Activated CD4-positive, alpha-beta T cell treated with anti-CD3 and anti-CD28 coated beads, Interleukin-2, amount 50 U/mL, for 48 hours (primary cell): ENCODE measurements at places on chromosomes 1 and 21.

- no peak for DNase-seq
Measured at GRCh38 chr1:39671433-39671792, 494 bp downstream of the NT5C1A start.

DNA sequence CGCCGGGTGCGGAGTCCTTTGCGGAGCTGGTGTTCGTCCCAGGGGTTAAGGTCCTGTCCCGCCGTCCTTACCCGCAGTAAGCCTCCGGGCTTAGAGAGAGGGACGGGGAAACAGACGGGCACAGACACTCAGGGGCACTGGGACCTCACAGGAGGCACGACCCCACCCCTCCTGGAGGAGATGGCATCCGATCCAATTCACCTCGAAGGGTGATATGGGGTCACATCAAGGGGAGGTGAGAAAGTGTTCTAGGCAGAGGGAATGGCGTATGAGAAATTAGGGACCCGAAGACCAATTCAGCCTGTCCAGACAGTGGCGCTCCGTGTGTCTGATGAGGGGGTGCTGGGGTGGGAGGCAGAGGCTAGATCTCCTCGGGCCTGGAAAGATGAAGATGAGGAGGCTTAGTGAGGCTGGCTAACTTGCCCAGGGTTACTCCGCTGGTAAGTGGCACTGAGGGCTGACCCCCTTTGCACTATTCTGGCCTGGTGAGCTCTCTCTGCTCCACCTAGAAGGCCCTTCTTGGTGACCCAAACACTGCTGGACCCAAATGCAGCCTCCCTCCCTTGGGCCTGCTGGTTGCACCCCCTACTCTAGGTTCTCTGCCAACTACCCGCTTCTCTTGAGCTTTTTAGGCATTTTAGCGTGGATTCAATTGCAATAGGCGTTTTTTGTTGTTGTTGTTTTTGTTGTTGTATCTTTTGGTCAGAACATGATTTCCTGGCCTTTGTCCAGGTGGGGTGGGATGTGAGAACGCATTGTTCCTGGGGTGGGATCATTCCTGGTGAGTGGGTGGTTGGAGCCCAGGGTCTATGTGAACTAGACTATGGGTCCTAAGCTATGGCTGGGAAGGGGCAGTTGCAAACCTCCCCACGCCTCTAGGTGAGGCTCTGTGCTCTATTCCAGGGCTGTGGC, 12.3 kb downstream of the BTBD19 start:
- DNase-seq, result no peak

- no peak for DNase-seq
Measured at GRCh38 chr1:221793439-221794078, 51.7 kb upstream of the DUSP10 start.

DNA sequence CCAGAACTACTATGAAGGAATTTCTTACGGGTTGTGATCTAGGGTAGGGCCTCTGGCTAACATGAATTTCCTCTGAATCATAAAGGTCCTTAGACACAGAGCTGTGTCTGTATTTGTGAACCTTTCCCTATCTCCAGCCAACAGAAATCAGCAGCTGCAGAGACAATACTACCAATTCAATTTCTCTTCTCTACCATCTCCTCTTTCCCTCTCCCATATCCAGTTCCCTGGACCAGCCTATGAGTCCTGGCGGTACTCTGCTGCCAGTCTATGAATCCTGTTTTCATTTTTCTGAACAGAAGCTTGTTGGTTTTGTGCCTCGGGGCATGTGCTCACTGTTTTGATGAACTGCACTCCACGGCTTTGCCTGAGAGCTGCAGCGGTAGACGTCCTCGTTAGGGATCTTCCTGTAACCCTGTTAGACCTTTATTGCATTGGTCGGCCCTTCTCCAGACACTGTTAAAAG, 458.0 kb upstream of the VAMP3 start:
- DNase-seq, result no peak
